ENCODE measurements at places on chromosomes 11 and 22. TPM values are rescaled to one million over a fixed set of nuclear protein-coding genes. Genes with fewer than 3 reads are reported as not detected.

The SYCE3 gene
- total RNA-seq: 0.87 TPM

DNA sequence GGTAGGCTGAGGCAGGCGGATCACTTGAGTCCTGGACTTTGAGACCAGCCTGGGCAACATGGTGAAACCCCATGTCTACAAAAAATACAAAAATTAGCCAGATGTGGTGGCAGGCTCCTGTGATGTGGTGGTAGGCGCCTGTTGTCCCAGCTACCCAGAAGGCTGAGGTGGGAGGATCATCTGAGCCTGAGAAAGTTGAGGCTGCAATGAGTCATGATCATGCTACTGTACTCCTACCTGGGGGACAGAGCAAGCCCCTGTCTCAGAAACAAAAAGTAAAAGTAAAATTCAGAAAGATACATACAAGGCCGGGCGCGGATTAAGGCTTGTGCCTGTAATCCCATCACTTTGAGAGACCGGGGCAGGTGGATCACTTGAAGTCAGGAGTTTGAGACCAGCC is 6.3 kb downstream of the LDHAL6A start:
- no peak overlapping the region for H3K4me3 ChIP-seq
- H3K27ac ChIP-seq: no peak overlapping the region
- H3K27me3 ChIP-seq: no peaks in the 10 kb centered on the region
- H3K36me3 ChIP-seq: no peaks in the 10 kb centered on the region
- peaks cover 3% of the 10 kb centered on the region for H3K4me1 ChIP-seq
- DNase-seq: no peak

The DERL3 gene
- 9.0 TPM for total RNA-seq

DNA sequence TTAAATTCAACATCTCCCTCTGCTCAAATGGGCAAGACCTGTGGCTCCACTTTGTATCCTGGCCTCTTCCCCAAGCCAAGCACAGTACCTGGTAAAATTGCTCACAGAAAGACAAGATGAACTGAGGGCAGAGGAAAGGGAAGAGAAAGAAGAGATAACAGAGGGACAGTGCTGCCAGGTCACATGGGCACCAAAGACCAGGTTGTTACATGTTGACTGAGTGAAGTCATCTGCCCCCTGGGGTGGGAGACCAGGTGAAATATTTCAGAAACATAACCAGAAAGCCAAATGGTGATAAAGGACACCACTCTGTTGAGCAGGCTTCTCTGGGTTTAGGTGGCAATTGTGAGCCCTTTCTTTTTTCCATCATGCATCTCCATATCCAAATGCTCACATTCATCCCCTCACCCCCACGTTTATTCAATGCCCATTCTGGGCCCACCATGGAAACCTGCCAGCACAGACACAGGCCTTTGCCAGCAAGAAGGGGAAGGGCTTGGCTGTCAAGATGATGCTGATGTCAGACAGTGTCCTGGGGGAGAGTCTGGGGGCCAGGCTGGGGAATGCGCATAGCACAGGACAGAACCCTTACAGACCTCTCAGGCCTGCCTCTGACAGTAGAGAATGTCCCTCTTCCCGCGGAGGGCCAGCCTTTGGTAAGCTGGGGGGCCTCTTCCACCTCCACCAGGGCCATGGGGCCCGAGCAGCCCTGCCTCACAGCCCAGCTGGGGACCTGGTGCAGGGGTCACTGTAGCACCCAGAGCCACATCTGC is 51.6 kb downstream of the DGCR2 start:
- no peak for DNase-seq
- H3K4me1 ChIP-seq: no peaks in the 10 kb centered on the region
- no peak overlapping the region for H3K27ac ChIP-seq

The SLC36A4 gene
- 10.8 TPM for total RNA-seq

DNA sequence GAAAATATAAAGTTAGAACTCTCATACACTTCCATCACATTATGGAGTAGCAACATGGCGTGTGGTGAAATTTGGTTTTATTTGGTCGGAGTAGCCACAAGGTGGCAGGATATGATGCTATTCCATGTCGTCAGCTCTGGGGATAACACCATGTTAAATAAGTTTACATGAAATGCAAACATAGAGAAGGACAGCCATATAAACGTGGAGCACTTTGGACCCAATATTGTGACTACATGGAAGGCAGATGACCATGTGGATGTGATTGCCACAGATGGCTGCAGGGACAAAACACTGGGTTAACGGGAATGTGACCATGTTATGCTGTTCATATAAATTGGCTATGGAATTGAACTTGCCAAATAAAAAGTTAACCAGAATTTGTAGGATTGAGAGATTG is 21.0 kb downstream of the OR5M11 start:
- peak overlapping the region; percentile 34 for H3K27ac ChIP-seq
- H3K36me3 ChIP-seq: no peaks in the 10 kb centered on the region
- no peaks in the 10 kb centered on the region for H3K4me1 ChIP-seq

DNA sequence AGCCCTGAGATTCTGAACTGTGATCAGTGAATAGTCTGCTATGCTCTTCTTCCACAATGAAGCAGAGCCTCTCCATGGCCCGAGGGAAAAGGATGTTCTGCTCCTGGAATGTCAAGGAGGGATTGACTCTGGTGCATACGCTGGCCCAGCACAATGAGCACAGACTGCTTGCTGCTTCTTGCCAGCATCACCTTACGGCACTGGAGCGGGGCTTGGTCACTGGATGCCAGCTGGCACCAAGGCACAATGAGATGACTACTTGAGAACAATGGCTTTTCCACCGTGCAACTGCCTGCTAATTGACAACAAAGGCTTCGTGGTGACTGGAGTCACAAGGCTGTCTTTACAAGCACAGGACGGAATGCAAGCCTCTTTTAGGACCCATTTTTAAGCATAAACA is 139.2 kb downstream of the DSCAML1 start:
- H3K36me3 ChIP-seq: no peaks in the 10 kb centered on the region
- no peak overlapping the region for H3K4me3 ChIP-seq
- DNase-seq: no peak
- H3K27me3 ChIP-seq: no peaks in the 10 kb centered on the region

The PATE4 gene
- total RNA-seq: not detected

- H3K36me3 ChIP-seq: no peaks in the 10 kb centered on the region
- peaks cover 7% of the 10 kb centered on the region for H3K4me1 ChIP-seq
- peak within 1 kb of the TSS; percentile 25 for H3K27ac ChIP-seq
- DNase-seq: no peak
- H3K4me3 ChIP-seq: no peak within 1 kb of the TSS
- H3K27me3 ChIP-seq: no peaks in the 10 kb centered on the region
These were observed at the start of gene GRAMD4 for GRCh38 chr22:46619830-46620501. TSS of gene GRAMD4 (plus strand) at chr22:46620386. CDS start at chr22:46626800, 6,414 bp downstream.

The RASD2 gene
- total RNA-seq: not detected

The BATF2 gene
- total RNA-seq: not detected

The NDUFS3 gene
- 110 TPM for total RNA-seq

The POGLUT3 gene
- 18.5 TPM for total RNA-seq

- H3K36me3 ChIP-seq: peaks cover 9% of the 10 kb centered on the region
- no peak overlapping the region for H3K27ac ChIP-seq
- peaks cover 41% of the 10 kb centered on the region for H3K4me1 ChIP-seq
- H3K27me3 ChIP-seq: peaks cover 29% of the 10 kb centered on the region
- H3K4me3 ChIP-seq: no peak overlapping the region
These were observed 40.8 kb upstream of the ST14 start for GRCh38 chr11:130118636-130119387.

DNA sequence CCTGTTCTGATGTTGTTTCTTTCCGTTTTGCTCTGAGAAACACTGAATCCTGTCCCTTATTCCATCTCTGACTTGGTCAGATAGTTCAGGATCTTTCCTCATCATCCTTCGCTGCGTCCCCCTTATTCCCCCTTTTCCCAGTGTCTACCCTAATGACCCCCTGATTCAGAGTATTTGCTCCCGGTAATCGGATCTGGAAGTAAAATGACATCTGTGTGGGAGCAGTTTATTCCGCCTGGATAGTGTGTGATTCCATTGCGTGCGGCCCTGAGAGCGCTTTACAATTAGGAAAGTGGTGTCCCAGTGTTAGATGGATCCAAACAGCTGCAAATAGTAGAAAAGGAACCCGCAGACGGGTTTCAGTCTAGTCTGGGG is 606 bp downstream of the DRG1 start:
- peaks cover 27% of the 10 kb centered on the region for H3K4me1 ChIP-seq
- no peaks in the 10 kb centered on the region for H3K27me3 ChIP-seq
- H3K4me3 ChIP-seq: peak overlapping the region; percentile 97
- H3K36me3 ChIP-seq: peaks cover 21% of the 10 kb centered on the region
- peak overlapping the region; percentile 88 for H3K27ac ChIP-seq

DNA sequence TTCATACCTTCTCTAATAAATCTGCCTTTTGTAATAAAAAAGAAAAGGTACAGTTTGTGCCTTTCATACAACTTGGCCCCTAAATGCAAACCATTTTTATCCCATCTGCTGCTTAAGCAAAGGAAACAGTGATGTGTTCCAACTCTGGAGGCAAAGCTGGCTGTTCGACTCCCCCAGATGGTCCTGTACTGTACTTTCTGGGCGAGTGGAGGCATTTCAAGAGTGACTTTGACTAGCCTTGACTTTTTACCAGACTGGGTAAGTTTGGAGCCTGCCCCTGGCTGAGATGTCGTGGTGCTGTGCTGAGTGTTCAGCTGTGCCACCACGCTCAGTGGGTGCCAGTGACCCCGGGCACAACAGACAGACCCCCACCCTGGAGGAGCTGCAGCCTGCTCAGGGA is 10.2 kb downstream of the MICALL1 start:
- H3K27ac ChIP-seq: no peak overlapping the region
- H3K36me3 ChIP-seq: peaks cover 15% of the 10 kb centered on the region
- no peaks in the 10 kb centered on the region for H3K27me3 ChIP-seq
- peaks cover 26% of the 10 kb centered on the region for H3K4me1 ChIP-seq
- DNase-seq: no peak

DNA sequence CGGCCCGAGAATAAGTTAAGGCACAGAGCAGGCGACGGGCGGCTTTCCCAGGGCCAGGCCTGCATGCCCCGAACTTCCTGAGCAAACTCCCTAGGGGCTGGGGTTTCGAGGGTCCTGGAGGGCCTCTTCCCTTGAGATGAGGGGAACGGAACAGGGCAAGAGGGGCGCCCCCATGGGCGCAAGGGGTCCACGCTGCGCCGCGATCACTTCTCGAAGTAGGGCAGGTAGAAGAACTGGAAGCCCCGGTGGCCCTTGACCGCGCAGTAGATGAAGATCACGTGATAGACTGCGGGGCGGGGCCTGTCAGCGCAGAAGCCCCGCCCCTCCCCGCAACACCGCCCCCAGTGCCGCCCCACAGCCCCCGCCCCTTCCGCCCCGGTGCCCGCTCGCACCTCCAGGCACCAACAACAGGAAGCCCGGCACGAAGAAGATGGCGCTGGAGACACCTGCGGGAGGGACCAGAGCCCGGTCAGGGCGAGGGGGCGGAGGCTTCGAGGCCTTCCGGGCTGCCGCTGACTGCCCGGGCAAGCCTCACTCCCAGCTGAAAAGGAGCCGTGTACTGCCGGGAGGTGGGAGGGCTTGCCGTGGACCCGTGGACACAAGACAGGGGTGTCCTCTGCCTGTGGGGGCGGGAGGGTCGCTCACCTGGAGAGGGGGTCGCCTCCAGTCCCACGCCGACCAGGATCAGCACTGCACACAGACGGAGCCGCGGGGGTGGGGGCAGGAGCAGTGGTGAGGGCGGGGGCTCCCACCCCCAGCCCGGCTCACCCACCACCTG is 4.5 kb downstream of the TMEM134 start:
- DNase-seq: peak; percentile 96
- no peaks in the 10 kb centered on the region for H3K27me3 ChIP-seq
- peak overlapping the region; percentile 84 for H3K4me3 ChIP-seq
- peaks cover 4% of the 10 kb centered on the region for H3K36me3 ChIP-seq

The APOL1 gene
- 60.0 TPM for total RNA-seq

DNA sequence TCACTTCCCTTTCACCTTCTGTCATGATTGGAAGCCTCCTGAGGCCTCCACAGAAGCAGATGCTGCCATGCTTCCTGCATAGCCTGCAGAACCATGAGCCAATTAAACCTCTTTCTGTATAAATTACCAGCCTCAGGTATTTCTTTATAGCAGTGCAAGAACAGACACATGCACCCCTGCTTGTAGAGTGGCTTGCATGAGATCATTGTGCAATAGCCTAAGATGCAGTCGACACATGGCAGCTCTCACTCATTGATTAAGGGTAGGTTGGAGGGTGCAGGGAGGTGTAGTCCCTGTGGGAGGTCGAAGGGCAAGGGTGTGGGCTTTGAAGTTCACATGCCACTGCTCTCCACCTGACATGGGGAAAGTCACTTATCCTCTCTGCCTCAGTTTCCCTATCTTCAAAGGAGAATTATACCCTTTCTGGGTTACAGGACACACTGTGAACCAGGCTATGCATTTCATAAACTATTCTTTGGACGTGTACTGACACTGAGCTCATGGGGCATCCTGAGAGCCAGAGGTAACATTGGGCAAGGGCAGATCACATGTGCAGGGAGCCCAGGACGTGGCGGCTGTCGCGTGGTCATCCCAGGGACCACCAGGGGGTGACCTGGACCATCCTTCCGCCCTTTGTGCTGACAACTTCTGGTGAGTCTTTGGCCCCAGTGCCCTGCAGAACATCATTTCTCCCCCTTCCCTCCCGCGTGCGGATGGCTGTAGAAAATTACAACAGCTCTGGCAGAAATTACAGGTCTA is 69.2 kb upstream of the SHANK2 start:
- H3K36me3 ChIP-seq: no peaks in the 10 kb centered on the region
- no peak for DNase-seq
- H3K27ac ChIP-seq: no peak overlapping the region
- H3K4me3 ChIP-seq: no peak overlapping the region
- H3K4me1 ChIP-seq: no peaks in the 10 kb centered on the region
- no peaks in the 10 kb centered on the region for H3K27me3 ChIP-seq

The ZP1 gene
- total RNA-seq: not detected

- no peak overlapping the region for H3K27ac ChIP-seq
- no peak for DNase-seq
- H3K36me3 ChIP-seq: no peaks in the 10 kb centered on the region
- no peaks in the 10 kb centered on the region for H3K4me1 ChIP-seq
- H3K4me3 ChIP-seq: no peak overlapping the region
These were observed 92.7 kb downstream of the NAV2 start for GRCh38 chr11:19805376-19805775.

DNA sequence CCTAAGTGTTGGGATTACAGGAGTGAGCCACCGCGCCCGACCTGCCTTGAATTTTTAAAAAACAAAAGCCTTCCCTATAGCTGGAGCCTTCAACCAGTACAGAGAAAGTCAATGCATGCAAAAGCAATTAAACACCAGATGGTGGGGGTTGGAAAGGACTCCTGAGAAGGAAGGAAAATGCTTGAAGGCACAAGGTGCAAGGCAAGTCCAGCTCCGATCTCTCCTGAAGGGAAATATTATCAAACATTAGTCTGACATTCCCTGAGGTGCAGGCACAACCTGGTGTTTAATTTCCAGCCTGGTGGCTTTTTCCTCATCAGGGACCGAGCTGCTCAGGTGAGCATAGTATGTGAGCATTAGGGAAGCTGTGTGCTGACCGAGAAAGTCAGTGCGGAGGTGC is 12.9 kb upstream of the RAPSN start:
- H3K4me1 ChIP-seq: no peaks in the 10 kb centered on the region
- H3K27ac ChIP-seq: no peak overlapping the region
- H3K27me3 ChIP-seq: no peaks in the 10 kb centered on the region
- no peak for DNase-seq
- H3K36me3 ChIP-seq: peaks cover 7% of the 10 kb centered on the region

The VWA5A gene
- total RNA-seq: 6.8 TPM

- no peaks in the 10 kb centered on the region for H3K4me1 ChIP-seq
- no peak overlapping the region for H3K4me3 ChIP-seq
- no peak overlapping the region for H3K27ac ChIP-seq
- no peak for DNase-seq
- H3K36me3 ChIP-seq: no peaks in the 10 kb centered on the region
These were observed 15.5 kb downstream of the EFCAB6 start for GRCh38 chr22:43796567-43796966.

Measured in activated CD4-positive, alpha-beta T cell treated with anti-CD3 and anti-CD28 coated beads, Interleukin-2, amount 10 ng/mL, durations not matched to agents 7 days and 5 days (primary cell).